ENCODE measurements at places on chromosomes 16 and 17. TPM values are rescaled to one million over a fixed set of nuclear protein-coding genes. Genes with fewer than 3 reads are reported as not detected.

DNA sequence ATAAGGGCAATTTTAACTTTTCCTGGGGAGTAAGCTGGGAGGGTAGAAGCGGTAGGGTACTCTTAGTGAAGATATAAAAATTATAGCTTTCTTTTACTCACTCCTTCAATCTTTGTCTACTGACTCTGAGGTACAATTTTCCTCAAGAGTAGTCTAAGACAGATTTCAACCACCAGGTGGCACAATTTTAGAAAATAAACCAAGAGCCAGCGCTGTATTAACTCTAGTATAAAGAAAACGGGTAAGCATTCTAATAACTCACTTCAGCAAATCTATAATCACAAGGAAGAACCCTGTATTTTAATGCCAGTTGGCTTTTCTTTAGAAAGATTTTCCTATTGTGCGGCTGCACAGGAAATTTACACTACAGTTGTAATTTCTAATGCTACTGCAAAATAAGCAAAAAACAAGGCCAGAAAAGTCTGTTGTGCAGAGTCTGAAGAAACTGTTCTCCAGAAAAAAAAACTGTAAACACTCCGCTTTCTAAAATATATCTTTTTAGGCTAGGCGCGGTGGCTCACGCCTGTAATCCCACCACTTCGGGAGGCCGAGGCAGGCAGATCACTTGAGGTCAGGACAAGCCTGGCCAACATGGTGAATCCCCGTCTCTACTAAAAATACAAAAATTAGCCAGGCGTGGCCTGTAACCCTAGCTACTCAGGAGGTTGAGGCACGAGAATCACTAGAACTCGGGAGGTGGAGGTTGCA lies 1.9 kb downstream of the CMC2 start:
- peak; percentile 60 for DNase-seq
- peak overlapping the region; percentile 89 for H3K27ac ChIP-seq
- peaks cover 32% of the 10 kb centered on the region for H3K36me3 ChIP-seq
- H3K27me3 ChIP-seq = no peaks in the 10 kb centered on the region
- peak overlapping the region; percentile 87 for H3K4me3 ChIP-seq
- H3K4me1 ChIP-seq = peaks cover 47% of the 10 kb centered on the region

DNA sequence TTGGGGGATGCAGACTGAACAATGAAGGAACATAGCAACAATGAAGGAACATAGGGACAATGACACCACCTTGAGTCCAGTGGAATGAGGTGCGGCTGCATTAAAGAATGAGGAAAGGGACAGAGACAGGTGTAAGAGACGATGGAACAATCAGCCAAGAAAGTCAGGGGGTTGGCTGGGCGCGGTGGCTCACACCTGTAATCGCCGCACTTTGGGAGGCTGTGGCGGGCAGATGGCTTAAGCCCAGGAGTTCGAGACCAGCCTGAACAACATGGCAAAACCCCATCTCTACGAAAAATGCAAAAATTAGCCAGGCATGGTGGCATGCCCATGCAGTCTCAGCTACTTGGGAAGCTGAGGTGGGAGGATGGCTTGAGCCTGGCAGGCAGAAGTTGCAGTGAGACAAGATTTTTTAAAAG lies 13.6 kb upstream of the CBFB start:
- peaks cover 14% of the 10 kb centered on the region for H3K36me3 ChIP-seq
- peak overlapping the region; percentile 89 for H3K4me3 ChIP-seq
- DNase-seq = no peak
- H3K27ac ChIP-seq = peak overlapping the region; percentile 96

Gene OMG
- total RNA-seq = 0.29 TPM

Gene KRT28
- not detected for total RNA-seq

DNA sequence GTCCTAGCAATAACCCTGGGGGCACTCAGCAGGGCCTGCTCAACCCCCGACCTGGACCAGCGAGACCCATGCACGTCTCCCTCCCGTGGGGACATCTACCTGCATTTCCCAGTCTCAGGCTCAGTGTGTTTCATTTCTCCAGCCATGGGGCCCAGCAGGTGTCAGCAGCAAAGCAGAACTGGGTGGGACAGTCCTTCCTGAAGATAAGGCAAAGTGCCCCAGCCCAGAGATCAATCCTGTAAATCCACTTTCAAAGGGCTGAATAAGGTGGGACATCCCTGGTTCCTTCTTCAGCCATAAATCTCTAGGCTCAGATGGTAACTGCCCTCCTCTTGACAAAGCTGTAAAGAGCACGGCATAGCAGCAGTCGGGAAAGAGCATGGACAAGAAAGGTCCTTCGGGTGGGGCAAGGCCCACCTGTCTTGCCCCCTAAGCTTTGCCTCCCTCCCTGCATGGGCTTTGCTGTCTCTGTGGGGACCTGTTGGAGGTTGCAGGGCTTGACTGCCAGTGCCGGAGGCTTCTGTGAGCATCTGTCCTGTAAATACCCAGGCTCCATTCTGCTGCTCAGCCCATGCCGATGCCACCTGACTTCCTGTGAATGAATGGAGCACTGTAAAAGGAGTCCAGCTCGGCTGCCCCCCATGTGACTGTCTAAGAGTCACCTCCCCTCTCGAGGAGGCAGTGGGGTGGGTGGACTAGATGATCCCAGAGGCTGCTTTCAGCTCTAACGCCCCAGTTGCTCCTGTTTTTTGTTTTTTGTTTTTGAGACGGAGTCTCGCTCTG lies 84.8 kb upstream of the TBC1D3K start:
- no peak for DNase-seq
- H3K4me1 ChIP-seq = peaks cover 21% of the 10 kb centered on the region
- H3K36me3 ChIP-seq = no peaks in the 10 kb centered on the region
- no peak overlapping the region for H3K4me3 ChIP-seq

- no peak for DNase-seq
- H3K4me3 ChIP-seq = no peak overlapping the region
These were observed 12.4 kb upstream of the KATNB1 start for GRCh38 chr16:57723170-57723569.

DNA sequence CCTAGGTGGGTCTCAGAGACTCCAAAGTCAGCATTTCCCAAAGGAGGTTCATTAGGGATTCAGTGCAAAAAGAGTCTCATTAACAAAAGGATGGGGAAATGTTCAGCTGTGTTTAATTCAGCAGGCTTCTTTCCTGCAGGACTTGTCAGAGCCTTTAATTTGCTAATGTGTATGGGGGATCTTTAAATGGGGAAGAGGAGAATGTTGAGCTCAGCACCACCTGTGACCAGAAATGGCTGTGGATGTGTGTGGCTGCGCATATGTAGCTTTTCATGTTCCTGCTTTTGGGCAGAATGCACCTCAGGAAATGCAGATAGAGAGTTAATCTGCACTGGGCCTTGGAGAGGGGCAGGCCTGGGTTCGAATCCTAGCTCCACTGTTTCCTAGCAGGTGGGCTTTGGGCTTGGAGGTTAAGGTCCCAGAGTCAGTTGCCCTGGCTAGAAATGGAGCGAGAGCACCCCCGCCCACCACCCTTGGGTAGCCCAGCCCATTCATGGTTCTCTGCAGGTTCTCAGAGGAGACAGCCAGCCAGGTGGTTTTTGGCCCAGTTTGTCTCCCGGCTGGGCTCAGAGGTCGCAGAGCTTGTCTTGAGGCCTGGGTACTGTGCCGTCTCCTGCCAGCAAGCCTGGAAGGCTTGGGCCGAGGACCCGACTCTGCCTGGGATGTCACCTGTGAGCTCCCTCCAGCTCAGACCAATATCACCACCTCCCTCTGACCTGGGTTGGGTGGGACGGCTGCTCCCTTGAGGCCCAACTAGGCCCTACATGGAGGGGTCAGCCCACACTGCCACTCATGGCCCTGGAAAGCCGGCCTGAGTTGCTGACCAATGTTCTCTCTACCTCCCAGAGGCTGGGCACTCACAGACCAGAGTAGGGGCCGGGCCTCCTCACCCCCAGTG lies 9.3 kb downstream of the ADCY7 start:
- peak overlapping the region; percentile 98 for H3K27ac ChIP-seq
- no peak for DNase-seq
- H3K27me3 ChIP-seq = no peaks in the 10 kb centered on the region
- peak overlapping the region; percentile 79 for H3K4me3 ChIP-seq
- peaks cover 79% of the 10 kb centered on the region for H3K36me3 ChIP-seq

DNA sequence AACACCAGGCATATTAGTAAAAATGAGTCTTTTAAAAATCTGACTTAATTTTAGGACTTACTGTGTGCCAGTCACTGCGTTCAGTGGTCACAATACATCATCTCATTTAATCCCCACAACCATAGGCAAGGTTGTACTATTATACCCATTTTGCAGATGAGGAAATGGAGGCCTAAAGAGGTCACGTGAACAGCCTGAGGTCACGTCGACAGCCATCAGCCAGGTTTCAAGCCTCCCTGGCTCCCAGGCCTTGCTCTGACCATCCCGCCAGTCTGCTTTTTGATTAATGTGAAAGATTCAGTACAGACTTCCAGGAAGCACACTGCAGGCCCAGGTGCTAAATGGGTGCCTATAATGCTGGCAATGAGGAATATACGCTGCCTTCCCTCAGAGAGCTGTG lies 86.3 kb upstream of the TOX3 start:
- no peaks in the 10 kb centered on the region for H3K4me1 ChIP-seq
- no peaks in the 10 kb centered on the region for H3K27me3 ChIP-seq
- H3K36me3 ChIP-seq = no peaks in the 10 kb centered on the region
- no peak overlapping the region for H3K4me3 ChIP-seq
- H3K27ac ChIP-seq = no peak overlapping the region

All from activated CD8-positive, alpha-beta T cell treated with anti-CD3 and anti-CD28 coated beads, Interleukin-2, amount 10 ng/mL, durations not matched to agents 7 days and 5 days (primary cell).